NCI-H187 treated with DMSO at 0.1 percent for 48 hours (cell line): ENCODE measurements at places on chromosomes 1 and 21.

DNA sequence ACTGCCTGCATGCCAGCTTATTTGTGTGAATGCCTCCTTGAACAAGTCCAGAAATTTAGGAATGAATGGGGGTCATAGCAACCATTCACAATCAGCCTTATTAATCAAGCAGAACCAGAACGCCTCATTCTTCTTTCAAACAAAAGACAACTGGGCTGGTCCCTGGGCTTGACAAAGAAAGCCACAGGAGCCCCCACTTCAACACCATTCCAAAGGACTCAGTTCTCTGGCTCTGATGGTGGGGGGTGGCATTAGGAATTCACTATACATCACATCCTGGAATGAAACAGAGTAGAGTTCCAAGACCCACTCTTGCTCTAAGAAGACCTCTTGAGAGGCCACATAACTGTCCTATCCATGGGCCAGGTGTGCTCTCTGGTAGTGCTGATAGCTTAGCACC, 186.6 kb upstream of the ST6GALNAC5 start:
- DNase-seq = no peak

- DNase-seq = no peak
Measured at GRCh38 chr1:183609759-183610452, 19.6 kb upstream of the NCF2 start.

GRCh38 chr21:38487901-38488639, 10.2 kb downstream of the ERG start:
- DNase-seq = no peak

DNA sequence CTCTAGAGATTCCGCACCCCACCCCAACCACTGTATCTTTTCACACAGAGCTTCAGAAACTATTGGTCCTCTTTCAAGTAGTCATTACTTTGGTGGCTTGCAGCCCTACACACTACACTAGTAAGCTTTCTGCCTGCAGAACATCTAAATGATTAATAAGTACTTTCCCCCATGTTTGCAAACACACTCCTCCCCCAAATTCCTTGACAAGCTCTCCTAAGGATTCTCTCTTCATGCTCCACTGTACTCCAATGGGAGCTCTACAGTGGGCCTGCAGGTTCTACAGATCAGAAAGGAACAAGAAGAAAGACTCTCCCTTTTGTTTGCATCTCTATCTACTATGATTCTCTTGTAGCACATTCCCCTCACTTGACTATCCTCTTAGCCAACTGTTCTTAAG, 16.3 kb upstream of the NUF2 start:
- no peak for DNase-seq
